ENCODE measurements at places on chromosomes 7 and 10. TPM values are rescaled to one million over a fixed set of nuclear protein-coding genes. Genes with fewer than 3 reads are reported as not detected.

DNA sequence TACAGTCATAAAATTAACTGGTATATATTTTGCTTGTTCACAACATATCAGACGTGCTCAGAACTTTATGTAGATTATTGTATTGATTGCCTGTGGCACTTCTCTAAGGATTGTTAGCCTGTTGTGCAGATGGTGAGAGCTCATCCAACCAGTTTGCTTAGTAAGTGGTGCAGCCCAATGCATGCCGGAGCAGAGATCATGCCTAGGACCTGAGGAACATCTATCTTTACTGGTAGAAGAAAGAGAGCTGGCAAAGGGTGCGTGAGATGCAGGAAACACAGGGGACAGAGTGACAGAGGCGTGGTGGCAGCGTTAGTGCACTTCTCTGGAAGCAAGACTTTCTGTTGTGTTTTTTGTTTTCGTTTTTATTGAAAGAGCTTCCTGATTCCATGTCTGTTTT is 35.9 kb downstream of the CCM2 start:
- no peak for DNase-seq

- no peak for DNase-seq
These were observed 18.8 kb upstream of the ABCB5 start for GRCh38 chr7:20596653-20597052.

DNA sequence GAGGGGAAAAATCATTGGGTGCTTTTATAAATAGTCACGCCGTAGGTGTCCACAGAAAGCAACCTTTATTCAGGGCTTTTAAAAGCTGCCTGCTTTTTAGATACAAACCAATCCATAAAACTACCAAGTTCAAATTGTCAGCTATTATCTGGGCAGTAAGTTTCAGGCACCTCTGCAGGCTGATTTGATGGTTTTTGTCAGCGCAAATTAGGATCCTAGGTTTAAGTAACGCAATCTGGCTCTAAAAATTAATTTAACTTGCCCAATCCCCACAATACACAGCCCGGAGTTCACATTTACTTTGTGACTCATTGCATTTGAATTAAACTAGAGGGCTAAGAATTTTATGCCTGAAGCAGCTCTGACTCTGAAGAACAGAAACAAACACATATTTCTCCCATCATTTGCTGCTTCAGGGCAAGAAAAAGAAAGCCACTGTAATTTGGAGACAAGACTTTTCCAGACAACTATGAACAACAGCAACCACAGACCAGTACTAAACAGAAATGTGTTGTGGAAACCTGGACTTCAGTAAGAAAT is 43.3 kb downstream of the NRP1 start:
- DNase-seq = no peak

- DNase-seq = no peak
These were observed 184.0 kb upstream of the ADO start for GRCh38 chr10:62620491-62620890.

Gene C10orf53
- total RNA-seq = not detected

GRCh38 chr7:494259-494687 is 25.4 kb downstream of the PDGFA start:
- no peak for DNase-seq

- no peak for DNase-seq
These were observed 462.9 kb downstream of the PTPRN2 start for GRCh38 chr7:158124671-158125079.

GRCh38 chr7:1977876-1978441 is 254.8 kb downstream of the MAD1L1 start:
- DNase-seq = no peak

Gene ABLIM1
- total RNA-seq = 276 TPM

- no peak for DNase-seq
These were observed 512.9 kb downstream of the ATRNL1 start for GRCh38 chr10:115606086-115606485.

GRCh38 chr7:149377386-149377785 is 83.5 kb downstream of the ZNF777 start:
- no peak for DNase-seq

DNA sequence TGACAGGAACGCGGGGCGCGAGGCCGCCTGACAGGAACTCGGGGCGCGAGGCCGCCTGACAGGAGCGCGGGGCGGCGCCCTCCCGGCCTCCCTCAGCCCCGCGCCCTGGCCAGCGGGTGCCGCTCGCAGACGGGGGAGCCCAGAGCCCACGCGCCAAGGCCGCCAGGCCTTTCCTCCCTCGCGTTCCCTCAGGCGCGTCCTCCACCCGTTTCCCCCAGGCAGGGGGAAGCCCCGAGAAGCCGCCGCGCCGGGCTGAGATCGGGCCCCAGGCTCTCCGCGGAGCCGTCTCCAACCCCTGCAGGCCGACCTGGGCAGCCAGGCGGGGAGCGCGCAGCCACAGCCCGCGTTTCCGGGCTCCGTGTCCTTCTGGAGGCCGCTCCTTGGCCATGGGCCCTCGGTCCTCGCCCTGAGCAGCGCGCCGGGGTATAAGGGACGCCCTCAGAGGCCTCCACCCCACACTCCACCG is 17.7 kb downstream of the PTPRN2 start:
- DNase-seq = no peak

Gene GAD2
- total RNA-seq = not detected

DNA sequence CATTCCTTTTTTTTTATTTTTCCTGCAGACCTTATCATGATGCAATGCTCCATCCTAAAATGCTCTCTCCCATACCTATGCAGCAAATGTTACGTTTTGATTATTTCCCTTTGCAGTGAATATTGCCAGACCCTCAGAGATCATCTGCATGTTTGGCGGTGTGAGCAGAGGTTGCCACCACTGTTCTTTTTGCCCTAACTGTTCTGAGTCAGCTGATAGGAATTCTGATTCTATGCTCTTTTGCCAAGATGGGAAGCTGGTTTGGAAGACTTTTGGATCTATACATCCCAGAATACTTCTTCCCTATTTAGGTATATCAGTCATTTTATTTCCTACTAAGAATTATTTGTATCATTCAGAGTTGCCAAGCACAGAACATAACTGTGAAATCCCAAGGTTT is 130.5 kb downstream of the KLF6 start:
- no peak for DNase-seq

- DNase-seq = peak; percentile 87
These were observed 40.6 kb downstream of the SYPL1 start for GRCh38 chr7:106071356-106071998.

Gene SFTPA1
- total RNA-seq = not detected

- no peak for DNase-seq
These were observed 4.9 kb downstream of the DYNC1I1 start for GRCh38 chr7:95777269-95777668.

Gene PNLIPRP3
- not detected for total RNA-seq

DNA sequence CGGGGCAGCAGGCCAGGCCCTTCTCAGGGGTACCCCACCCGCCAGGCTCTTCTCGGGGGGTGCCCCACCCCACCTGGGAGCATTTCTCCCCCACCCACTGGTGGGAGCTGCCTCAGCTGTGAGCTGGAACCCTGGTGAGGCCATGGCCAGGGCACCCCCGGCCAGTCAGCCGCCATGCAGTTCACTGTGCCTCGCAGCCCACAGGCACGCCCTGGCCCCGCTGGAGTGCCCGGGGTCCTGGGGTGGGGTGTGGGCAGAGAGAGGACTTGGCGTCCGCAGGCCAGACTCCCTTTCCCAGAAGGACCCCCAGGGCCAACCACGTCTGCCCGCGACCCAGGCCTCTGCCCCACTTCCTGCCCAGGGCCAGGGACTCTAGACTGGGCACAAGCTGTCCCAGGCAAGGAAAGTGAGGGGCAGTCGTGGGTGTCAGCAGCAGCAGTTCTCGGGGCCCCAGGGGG is 13.1 kb downstream of the DPYSL4 start:
- no peak for DNase-seq

DNA sequence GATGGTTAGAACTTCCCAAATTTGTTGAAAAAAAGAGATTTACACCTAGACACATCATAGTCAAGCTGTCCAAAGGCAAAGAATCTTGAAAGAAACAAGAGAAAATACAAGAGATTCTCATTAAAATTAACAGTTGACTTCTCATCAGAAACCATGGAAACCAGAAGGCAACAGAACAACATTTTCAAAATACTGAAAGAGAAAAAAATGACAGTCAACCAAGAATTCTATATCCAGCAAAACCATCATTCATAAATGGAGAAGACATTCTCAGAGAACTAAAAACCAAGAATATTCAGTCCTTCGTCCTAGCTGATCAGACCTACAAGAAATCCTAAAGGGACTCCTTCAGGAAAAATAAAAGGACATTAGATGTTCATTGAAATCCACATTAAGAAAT is 90.6 kb downstream of the ARHGAP22 start:
- no peak for DNase-seq

GRCh38 chr10:119542988-119543813 is 682 bp upstream of the RGS10 start:
- DNase-seq = peak; percentile 47

Gene CABCOCO1
- total RNA-seq = not detected

- no peak for DNase-seq
These were observed 185.5 kb downstream of the CAMK1D start for GRCh38 chr10:12534824-12535223.

Gene CDNF
- total RNA-seq = 4.2 TPM

Gene COL1A2
- total RNA-seq = 234 TPM

DNA sequence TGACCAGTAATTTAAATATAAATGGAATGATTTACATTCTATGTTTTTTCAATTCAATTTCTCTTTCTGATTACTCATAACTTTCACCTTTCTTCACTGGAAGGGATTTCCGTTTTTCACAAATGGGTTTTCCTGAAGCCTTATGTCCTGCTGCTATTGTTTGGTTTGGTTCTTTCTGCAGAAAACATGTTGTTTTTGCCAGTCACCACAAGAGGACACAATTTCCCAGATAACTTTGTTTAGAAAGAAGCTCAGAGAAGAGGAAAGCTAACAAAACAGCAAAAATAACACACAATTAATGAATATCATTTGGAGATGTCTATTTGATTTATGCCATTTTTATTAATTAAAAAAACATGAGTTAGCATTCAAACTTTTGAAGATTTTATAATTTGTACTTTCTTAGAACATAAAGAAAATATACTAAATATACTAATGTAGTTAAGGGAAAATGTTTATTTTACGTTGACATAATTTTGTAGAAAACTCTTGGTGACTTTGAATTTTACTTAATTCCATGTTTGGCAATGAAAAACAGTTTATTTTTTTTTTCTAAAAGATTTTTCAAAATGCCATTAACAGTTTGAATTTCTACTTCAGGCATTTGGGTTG is 4.6 kb upstream of the TWIST1 start:
- peak; percentile 51 for DNase-seq

DNA sequence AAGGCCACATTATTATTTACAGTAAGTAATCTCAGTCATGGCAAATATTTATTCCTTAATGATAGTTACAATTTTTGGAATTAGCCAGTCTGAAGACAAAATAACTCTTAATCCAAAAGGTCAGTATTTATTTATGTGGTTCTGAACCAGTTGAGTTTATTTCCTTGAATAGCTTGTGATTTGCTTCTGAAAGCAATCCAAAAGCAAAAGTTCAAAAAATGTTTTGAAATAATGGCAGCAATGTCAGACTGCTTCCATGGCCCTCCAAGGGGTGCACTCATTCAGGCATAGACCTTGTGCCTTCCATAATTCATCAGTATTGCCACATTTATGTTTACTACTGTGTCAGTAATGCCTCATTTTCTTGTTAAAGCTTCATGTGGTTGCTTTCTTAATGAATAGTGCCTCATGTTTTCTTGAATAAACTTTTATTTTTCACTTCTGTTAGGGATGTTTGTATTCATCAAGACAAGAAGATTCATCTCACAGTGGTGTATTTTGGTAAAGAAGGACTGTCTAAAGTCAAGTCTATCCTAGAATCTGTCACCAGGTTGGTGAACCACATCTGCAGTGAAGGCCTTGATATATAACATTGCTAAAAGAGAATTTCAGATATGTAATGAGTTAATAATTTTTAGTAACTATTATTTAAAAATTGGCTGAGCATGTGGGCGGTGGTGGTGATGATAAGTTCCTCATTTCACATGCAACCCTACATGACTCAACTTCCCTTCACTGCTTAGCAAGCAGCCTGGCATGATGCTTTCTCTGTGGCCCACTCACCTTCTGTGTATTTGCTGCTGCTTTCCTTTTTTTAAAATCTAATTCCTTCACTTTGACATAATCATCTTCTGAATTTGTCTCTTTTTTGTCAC is 22.0 kb downstream of the CSGALNACT2 start:
- no peak for DNase-seq

DNA sequence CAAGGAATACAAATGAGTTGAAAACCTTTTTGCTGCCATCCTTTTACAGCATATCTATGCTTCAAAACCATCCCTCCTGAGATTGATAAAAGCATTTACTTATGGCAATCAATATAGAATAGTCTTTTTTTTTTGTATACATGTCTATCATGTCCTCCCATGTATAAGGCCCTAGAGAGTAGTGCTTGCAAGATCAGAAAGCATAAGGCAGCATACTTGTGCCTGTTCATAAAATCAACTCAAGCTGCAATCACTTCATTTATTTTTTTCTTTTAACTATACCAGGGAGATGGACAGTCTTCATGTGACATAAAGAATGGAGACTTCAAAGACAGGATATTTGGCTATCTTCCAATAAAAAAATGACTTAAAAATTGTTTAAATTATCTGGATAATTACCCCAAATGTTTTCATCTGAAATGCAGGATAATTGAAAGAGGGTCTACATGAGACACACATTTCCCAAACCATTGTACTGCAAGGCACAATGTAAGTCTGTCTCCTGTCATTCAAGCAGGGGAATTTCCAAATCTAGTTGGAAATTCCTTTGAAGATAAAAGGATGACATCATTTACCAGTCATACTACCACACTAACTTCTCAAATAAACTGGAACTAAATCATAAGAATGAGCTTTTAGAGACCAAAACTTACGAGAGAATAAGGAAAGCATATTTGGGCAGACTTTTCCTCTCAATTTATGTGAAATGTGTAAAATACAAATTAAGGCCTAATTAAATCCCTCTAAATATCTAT is 22.5 kb downstream of the LRRN3 start:
- no peak for DNase-seq

DNA sequence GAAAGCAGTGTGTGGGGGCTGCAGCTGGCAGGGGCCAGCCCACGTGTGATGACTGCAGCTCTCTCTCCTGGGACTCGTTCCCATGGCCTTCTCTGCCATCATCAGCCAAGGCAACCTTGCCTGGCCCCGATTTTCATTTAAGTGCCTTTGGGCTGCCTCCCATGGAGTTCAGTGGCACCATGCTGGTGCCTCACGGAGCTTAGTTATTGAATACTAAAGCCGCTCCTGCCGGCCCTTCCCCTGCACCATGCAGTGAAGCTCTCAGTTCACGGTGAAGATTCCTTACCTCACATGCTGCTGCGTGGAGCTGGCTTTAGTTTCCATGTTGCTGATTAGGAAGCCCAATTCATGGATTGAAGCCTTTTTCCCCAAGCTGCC is 141.5 kb upstream of the EEPD1 start:
- no peak for DNase-seq

- peak; percentile 84 for DNase-seq
These were observed 9.4 kb downstream of the ACSL5 start for GRCh38 chr10:112383325-112383724.

- DNase-seq = no peak
These were observed 38.7 kb downstream of the GLI3 start for GRCh38 chr7:42198296-42198695.

Gene STEAP4
- total RNA-seq = 1.8 TPM

Gene LIPF
- 201 TPM for total RNA-seq

GRCh38 chr10:90398566-90398965 is 459.3 kb downstream of the HTR7 start:
- no peak for DNase-seq

All from stomach (tissue), 19 donors.